Fibroblast of mammary gland (primary cell): ENCODE measurements at places on chromosomes 13 and 19.

- DNase-seq, result peak; percentile 89
Observed at GRCh38 chr19:35879770-35880317, 11.5 kb downstream of the APLP1 start.

DNA sequence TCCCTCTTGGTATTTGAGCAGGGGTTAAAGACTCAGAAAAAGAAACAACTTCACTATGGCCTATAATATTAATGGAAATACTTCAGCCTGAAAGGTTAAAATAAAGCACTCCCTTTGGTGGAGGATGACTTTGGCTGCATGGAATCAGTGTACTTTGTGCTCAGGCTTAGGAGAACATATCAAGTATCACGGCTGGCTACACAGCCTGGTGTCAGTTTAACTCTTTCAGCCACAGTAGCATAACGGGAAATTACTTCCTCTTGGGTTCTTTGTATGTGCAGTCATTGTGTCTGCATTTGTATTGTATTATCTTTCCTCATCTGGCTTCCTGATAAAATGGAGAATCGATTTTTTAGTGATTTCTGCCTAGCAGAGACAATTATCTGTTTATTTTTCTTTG, 239.0 kb downstream of the GGACT start:
- DNase-seq, result no peak

DNA sequence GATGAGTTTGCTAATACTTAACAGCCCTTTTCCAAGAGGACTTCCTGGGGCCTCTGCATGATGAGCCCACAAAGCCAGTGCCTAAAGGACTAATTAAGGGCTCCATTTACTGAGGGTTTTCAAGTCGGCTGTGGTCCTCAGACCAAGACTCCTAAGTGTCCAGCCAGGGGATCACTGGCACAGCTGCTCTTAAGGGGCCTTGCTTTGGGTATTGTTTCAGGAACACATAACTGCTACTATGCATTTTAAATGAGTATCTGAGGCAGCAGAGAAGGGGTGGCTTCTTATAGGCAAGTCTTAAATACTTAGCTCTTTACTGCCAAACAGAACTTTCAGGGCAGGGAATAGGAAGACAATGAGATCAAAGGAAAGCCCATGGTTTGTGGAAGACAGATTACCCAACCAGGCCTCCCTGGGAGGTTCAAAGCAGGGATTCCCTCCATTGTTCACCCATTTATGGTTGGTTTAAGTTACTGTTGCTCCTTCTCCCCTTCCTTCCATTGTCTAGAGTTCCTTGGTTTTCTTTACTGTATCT, 61.9 kb downstream of the TNFRSF19 start:
- DNase-seq, result no peak

DNA sequence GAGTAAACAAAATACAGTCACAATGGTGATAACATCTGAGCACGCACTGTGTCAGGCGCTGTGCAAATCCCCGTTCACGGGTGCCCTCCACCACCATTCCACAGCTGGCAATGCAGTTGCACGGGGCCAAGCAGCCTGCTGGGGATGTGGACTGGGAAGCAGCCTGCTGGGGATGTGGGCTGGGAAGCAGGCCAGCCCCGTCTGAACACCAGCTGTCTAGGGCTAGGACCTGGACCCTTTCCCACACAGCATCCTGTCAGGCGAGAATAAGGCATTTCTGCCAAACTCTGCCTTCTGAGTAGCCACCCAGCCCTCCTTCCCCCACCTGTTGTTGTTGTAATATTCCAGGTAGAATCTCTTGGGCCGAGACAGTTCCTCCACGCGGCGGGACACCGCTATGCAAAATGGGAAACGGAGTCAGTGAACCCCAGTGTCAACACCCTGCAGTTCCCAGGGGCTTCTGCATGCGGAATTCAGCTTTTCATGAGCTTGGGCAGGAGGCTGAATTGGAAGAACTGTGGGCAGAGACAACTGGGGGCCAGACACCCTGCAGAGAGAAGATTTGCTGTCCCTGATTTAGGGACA, 27.8 kb upstream of the MIER2 start:
- peak; percentile 85 for DNase-seq

GRCh38 chr13:79376843-79377242, 29.2 kb downstream of the RBM26 start:
- no peak for DNase-seq

- peak; percentile 82 for DNase-seq
Observed at GRCh38 chr13:98539666-98540065, 37.2 kb downstream of the STK24 start.

GRCh38 chr13:46476174-46476573, 76.8 kb upstream of the LRCH1 start:
- DNase-seq, result peak; percentile 54

- DNase-seq, result no peak
Observed at GRCh38 chr13:70034286-70034685, 73.3 kb upstream of the ATXN8OS start.

- DNase-seq, result no peak
Observed at GRCh38 chr13:109165417-109165904, 536.0 kb downstream of the MYO16 start.

DNA sequence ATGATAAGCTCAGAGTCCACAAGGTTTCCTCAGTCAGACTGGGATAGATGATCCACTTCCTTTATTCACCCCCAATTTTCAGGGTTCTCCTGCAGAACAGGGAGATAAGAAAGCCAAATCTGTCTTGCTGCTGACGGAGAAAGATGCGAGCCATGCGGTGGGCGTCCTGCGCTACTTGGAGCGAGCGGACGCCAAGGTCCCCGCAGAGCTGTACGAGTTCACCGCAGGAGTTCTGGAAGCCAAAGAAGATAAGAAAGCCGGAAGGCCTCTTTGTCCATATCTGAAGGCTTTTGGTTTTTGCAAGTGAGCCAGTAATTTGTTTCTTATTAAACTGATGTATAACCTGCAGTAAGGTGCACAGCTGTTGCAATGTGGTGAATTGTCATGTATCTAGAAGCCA, 66.7 kb downstream of the SLC7A9 start:
- no peak for DNase-seq

DNA sequence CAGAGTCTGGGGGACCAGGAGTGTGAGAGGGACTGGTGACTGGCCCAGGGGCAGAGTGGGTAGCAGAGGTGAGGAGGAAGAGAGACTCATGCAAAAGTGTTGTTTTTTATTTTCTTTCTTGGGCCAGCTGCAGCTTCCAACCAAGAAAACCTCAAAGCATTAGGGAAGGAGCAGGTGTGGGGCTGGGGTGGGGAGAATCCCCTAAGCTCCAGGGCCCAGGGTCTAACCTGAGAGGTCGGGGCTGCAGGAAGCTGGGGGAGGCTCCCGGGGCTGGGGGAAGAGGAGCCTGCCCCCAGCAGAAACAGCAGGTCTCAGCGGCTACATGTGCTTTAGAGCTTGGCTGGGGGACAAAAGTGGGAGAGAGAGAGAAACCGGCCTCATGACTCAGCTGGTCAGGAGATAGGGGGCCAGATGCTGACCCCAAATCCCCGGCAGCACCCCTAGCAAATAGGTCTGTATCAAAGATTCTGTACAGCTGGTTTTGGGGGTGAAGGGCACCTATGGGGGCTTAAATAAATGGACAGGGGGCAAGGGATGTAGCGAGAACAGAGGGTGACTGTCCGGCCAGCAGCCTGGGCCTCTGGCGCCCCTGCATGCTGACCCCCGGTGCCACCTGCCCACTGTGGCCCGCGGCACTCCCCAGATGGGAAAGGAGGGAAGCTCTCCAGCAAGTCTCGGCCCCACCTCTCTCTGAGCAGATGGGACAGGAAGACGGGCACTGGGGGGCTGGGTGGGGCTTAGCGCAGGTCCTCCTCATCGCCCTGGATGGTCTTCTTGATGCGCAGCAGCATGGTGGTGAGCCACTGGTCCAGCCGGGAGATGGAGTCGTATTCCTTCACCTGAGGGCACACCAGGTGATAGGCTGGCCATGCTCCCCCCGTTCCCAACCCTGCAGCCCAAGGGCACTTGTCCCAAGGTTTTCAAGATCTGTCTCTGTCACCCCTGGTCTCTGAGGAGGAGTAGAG, 3.8 kb upstream of the KPTN start:
- DNase-seq, result no peak

GRCh38 chr19:788983-789700, 8.1 kb upstream of the PTBP1 start:
- DNase-seq, result no peak

DNA sequence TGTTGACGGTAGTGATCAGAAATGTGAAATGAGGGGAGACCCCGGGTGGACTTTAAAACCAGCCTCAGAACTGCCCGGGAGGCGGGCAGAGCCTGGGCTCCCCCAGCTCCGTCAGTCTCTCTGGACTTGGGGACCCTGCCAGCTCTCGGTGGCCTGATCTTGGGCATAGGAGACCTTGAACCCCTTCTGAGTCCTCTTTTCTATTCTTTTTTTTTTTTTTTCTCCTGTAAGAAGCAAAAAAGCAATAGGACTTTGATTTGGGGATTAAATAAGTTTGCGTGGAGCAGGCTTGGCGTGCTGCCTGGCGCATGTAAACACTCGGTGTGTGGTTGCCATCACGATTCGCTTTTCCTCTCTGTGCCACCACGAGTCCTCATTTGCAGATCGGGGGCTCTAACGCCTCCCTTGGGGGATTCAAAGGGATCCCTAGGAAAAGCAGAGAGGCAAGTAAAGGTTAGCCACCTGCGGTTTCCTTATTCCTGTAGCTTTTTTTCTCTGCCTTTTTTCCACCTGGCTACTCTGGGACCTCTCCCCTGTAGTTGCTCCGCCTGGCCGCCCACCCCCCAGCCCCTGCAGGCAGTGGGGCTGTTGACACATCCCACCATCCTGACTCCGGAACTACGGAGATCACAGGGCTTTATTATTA, 1.3 kb downstream of the SAFB start:
- peak; percentile 47 for DNase-seq

GRCh38 chr19:7595466-7596133, at the start of gene CAMSAP3:
Gene CAMSAP3 (plus strand): TSS chr19:7595863. CDS start chr19:7596003, 140 bp downstream.
- peak; percentile 14 for DNase-seq

DNA sequence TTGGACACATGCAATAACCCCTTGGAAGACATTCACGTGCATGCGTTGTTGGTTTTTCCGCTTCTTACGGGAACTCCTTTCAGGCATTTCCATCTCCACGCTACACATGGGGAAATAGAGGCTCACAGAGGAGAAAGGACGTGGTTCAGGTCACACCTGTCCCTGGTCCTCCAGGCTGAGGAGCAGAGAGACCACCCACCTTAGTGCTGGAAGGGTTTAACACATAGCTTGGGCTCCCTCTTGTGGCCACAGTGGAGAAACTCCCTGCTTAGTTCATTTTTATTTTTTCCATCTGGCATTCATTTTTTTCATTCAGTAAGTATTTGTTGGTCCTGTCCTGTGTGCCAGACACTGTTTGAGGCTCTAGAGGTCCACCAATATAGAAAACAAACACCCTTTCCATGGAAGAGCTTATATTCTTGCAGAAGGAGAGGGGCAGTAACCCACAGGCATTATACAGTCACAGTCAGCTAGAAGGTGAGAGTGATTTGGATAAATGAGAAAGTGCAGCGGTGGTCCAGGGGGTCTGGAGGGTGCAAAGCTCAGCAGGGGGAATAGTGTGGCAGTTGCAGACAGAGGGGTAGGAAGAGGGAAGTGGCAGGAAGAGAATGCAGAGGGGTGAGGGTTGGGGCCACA, 24.2 kb upstream of the TTYH1 start:
- DNase-seq, result peak; percentile 67

DNA sequence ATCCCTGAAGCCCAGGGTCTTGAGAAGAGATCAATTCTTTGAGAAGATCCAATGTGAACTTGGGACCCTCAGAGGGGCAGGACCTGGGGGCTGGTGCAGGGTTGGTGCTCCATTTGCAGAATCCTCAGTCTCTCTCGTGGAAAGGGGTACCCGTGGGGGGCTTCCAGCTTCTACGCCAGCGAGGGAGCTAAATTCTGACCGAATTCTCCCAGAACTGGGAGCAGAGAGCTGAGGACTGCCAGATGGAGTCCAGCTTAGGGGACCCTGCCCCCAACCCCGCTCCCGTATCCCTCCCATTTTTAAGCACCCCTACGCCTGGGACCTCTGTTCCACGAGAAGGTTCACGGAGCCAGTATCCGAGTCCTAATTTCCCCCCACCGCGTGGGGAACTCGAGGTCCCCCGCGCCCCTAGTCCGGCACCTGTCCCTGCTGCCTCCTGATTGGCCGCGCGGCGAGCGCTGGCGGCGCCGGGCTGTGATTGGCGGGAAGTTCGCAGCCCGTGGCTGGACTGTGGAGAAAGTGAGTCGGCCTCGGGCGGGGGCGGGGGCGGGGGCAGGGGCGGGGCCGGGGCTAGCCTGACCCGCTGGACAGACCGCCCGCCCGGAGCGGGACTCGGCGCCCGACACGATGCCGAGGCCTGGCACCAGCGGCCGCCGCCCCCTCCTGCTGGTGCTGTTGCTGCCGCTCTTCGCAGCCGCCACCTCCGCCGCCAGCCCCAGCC, 4.4 kb upstream of the LTBP4 start:
- DNase-seq, result peak; percentile 53

DNA sequence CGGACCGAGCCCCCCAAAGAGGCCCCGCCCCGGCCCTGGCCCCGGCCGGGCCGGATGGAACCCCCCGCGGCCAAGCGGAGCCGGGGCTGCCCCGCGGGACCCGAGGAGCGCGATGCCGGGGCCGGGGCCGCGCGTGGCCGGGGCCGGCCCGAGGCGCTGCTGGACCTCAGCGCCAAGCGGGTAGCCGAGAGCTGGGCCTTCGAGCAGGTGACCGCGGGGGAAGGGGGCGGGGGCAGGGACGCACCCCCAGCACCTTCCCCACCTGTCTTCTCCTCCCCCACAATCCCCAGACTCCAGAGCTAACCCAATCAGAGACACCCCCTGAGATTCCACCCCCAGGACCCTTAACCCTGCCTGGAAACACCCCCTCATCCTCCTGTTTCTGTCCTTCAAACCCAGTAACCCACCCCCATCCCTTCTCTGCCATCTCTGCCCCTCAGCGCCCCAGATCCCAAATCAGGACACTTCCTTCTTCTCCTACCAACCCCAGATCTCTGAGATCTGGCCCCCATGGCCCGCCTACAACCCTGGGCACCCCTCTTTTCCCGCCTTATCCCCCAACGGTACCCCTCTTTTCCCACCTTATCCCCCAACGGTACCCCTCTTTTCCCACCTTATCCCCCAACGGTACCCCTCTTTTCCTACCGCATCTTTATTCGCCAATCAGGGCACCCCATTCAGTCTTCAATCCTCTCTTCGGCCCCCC, 505 bp downstream of the ZSWIM4 start:
- DNase-seq, result no peak

DNA sequence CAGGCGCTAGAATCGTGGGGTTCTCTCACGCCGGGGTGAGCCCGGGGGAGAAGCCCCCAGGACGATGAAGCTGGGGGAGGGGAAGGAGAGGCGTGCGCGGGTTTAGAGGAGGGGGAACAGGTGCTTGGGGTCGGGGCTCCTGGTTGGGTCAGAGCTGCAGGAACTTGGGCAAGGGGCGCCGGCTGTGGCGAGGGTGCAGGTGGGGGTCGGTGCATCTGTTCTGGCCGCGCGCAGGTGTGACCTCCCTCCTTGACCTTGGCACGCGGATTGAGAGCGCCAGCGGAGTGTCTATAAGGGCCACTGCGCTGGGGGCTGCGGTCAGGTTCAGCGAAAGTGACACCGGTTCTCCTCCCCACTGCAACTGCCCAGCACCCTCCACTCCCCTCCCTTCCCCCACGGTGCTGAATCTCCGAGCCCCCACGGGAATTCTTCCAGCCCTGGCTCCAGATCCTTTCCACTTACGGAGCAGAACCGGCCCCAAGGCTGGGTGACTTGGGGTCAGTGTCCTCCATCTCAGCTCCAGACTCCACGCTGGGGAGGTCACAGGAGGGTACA, 618 bp downstream of the TMEM38A start:
- DNase-seq, result no peak
